IMR-90 (cell line): ENCODE measurements at places on chromosomes 4 and X. TPM values are rescaled to one million over a fixed set of nuclear protein-coding genes. Genes with fewer than 3 reads are reported as not detected.

CT45A10 gene
- not detected in 2 replicates for total RNA-seq

XAGE2 gene
- total RNA-seq, result not detected in 2 replicates

SLC39A8 gene
- 0.18 and 0.28 TPM in 2 replicates for total RNA-seq

LDOC1 gene
- total RNA-seq, result 5.4 and 7.2 TPM in 2 replicates

UGT2B17 gene
- not detected in 2 replicates for total RNA-seq

PAGE2B gene
- total RNA-seq, result not detected in 2 replicates

MTMR8 gene
- under 0.01 TPM in 1 of 2 replicates, not detected in the other for total RNA-seq
